Heart left ventricle (tissue), 16 donors: ENCODE measurements at places on chromosomes 5 and 9. TPM values are rescaled to one million over a fixed set of nuclear protein-coding genes. Genes with fewer than 3 reads are reported as not detected.

DNA sequence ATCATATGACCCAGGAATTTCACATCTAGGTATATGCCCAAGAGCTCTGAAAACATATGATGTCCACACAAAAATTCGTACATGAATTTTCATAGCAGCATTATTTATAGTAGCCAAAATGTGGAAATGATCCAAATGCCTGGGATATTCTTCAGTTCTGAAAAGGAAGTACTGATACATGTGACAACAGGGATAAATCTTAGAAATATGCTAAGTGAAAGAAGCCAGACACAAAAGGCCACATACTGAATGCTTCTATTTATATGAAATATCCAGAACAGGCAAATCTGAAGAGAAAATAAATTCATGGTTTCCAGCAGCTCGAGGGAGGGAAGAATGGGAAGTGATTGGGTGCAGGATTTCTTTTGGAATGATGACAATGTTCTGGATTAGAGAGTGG is 16.8 kb upstream of the ZBTB43 start:
- H3K27ac ChIP-seq, result no peak overlapping the region
- DNase-seq, result no peak
- H3K4me3 ChIP-seq, result no peak overlapping the region
- H3K27me3 ChIP-seq, result no peaks in the 10 kb centered on the region
- H3K4me1 ChIP-seq, result peaks cover 18% of the 10 kb centered on the region
- H3K36me3 ChIP-seq, result no peaks in the 10 kb centered on the region

DNA sequence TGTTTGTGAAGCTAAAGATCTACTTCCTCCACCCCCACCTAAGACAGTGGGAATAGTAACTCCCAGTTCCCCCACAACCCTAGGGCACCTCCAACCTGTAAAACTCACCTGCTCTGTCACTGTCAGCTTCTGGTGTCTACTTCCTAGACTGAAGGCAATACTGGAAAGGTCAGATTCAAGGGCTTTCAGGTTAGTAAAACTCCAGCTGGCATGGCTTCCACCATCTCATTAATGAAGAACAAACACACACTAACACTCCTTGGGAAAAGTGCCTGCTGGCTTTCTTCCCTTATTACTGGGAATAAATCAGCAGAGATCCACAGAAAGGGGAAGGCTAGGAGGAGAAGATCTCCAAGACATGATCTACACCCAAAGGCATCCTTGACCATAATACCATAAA is 109.9 kb downstream of the TMEM174 start:
- H3K36me3 ChIP-seq, result no peaks in the 10 kb centered on the region
- H3K27ac ChIP-seq, result no peak overlapping the region
- H3K27me3 ChIP-seq, result no peaks in the 10 kb centered on the region
- DNase-seq, result no peak
- no peaks in the 10 kb centered on the region for H3K4me1 ChIP-seq

ADRA1B gene
- 5.4 TPM for total RNA-seq

GRCh38 chr9:125960626-125961025 is 213.5 kb downstream of the PBX3 start:
- no peak overlapping the region for H3K27ac ChIP-seq
- H3K36me3 ChIP-seq, result no peaks in the 10 kb centered on the region
- H3K4me1 ChIP-seq, result no peaks in the 10 kb centered on the region
- no peaks in the 10 kb centered on the region for H3K27me3 ChIP-seq

- no peaks in the 10 kb centered on the region for H3K36me3 ChIP-seq
- DNase-seq, result no peak
- H3K27ac ChIP-seq, result peak overlapping the region; percentile 64
- H3K27me3 ChIP-seq, result no peaks in the 10 kb centered on the region
Observed at GRCh38 chr9:89417832-89418473, 80.0 kb downstream of the SEMA4D start.

- no peaks in the 10 kb centered on the region for H3K4me1 ChIP-seq
- H3K36me3 ChIP-seq, result no peaks in the 10 kb centered on the region
- H3K4me3 ChIP-seq, result no peak overlapping the region
- H3K27ac ChIP-seq, result no peak overlapping the region
- DNase-seq, result no peak
Observed at GRCh38 chr5:53917095-53917494, 356.7 kb downstream of the NDUFS4 start.

GRCh38 chr9:86308687-86309086 is 26.3 kb upstream of the ISCA1 start:
- no peaks in the 10 kb centered on the region for H3K27me3 ChIP-seq
- no peak for DNase-seq
- H3K36me3 ChIP-seq, result no peaks in the 10 kb centered on the region

CDC20B gene
- total RNA-seq, result not detected
